Aorta (tissue), 5 donors: ENCODE measurements at places on chromosomes 11 and 22. TPM values are rescaled to one million over a fixed set of nuclear protein-coding genes. Genes with fewer than 3 reads are reported as not detected.

Gene GAB4
- total RNA-seq: not detected

Gene FGF3
- not detected for total RNA-seq

Gene CTTN
- total RNA-seq: 355 TPM

Gene MAML2
- 27.5 TPM for total RNA-seq

Gene LRRC4C
- 0.91 TPM for total RNA-seq

Gene C11orf87
- total RNA-seq: not detected

Gene CLMP
- 70.9 TPM for total RNA-seq

Gene SNX32
- total RNA-seq: 0.39 TPM

Gene RAC2
- 16.8 TPM for total RNA-seq

- no peak for DNase-seq
Measured at GRCh38 chr11:20477418-20478090, 90.0 kb downstream of the PRMT3 start.

- DNase-seq: no peak
Measured at GRCh38 chr11:15347969-15348734, 233.4 kb downstream of the INSC start.

DNA sequence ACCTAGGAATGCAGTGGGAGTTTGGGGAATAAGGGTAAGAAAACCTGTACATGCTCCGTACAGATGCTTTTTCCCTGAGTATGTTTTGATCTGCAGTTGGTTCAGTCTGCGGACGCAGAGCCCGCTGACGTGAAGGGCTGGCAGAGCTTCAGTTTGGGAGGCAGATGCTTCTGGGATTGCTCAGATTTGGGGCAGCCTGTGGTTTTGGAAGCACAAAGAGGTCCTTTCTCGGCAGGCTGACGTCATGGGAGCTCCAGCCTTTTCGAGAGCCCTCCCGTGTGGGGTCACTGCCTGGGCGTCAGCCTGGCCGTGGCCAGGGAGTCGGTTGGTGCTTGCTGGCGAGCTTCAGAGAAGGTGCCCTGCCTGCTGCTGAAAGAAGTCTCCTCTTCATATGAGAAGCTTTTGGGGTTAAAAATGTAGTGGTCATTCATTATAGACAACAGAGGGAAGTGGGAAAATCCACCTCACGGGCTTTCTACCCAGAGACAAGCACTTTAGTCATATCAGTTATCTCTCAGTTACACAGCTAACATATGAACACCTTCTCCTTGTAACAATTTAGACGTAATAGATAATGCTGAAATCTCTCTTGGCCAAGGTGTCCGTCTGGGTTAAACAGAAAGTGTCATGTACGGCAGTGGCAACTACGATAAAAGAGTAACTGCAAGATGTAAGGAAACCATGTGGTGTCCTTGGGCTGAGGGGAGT, 26.8 kb downstream of the TPCN2 start:
- peak; percentile 92 for DNase-seq

DNA sequence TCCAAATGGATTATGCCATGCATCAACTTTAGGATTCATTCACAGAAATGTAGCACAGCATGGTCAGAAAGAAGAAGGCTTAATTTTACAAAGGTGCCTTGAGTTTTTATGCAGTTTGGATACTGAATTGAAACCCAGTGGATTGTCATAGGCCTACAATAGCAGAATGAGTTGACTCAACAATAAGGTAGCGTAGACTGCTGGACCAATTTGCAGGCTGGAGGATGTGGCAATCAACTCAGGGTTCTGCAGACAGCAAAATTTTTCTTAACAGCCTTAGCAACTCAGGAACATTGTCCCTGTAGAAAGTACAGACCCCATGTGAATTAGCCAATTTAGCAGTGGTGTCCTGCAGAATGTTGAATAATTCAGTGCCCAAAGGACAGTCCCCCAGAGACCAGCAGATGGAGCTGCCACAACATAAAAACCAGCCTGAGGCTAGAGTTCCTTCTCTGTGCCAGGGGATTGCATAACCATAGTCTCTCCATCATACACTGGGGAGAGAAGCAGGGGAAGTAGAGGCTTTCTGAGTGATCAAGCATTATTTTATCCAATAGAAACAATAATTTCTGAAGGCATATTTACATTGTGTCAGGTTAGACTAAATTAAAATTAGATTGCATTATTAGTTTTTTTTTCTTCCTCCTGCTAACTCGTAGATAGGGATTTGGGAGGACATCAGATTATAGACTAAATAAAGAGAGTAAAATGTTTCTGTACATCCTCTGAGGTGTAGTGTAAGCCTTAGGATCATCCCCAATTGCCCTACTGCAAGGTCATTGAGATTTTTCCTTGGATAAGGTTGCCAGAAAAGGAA, 20.3 kb upstream of the MRPL17 start:
- no peak for DNase-seq

DNA sequence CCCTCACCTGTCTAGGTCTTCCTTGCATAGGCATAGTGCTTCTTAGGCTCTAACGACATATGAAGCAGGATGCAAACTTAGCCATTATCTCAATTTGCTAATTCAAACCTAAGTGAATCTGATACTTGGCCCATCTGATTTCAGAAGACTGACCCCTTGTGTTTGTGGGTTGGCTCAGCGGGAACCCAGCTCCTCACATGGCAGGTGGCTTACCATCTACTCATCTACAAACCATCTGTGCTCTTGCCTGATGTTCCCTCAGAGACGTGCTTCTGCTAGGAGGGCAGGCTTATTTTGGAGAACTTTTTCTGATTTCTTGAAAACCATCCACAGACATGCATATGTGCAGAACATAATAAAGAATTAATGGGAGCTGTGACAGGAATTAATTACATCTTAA, 15.2 kb downstream of the ELMOD1 start:
- DNase-seq: no peak

DNA sequence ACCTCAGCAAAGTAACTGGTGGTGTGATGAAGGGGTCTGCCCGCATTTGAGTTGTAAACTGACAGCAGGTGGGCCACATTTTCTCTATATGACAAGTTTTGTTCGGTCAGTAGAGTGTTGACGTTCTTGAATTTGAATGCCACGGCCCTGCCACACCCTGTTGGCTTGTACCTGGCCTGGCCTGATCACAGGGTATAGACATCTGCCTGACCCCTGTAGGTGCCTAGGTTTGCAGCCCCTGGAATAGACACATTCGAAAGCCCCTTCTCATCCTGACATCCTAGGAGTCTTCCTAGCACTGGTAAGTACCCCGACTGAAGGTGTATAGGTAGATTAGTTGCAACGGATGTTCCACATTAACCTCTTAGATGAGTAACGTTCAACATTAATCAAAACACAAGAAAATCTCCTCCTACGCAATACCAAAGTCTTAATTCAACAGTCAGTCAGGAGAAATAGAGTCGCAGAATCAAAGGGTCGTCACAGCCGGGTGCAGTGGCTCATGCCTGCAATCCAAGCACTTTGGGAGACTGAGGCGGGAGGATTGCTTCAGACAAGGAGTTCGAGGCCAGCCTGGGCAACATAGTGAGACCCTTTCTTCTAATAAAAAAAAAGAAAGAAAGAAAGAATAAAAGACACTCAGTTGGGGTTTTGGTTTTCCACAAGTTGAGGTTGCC, 43.6 kb upstream of the CD5 start:
- DNase-seq: no peak

DNA sequence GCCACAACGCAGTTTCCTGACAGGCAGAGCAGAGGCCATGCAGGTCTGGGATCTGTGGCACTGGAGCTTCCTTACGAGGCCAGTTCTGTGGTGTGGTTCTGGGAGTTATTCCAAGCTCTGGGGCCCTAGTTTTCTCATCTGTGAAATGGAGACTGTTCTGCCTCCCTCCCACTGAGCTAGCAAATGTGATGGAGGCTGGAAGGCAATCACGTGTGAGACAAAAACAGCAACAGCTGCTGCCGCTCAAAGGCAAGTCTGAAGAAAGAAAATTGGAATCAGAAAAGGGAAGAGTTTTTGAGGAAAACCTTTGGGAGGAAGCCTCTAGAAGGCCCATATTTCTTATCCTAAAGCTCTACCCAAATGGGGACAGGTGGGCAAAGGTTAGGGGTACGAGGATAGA, 8.3 kb upstream of the RIC3 start:
- DNase-seq: no peak

- DNase-seq: no peak
Measured at GRCh38 chr22:21022955-21023614, 8.1 kb downstream of the P2RX6 start.

GRCh38 chr11:2294926-2295290, 6.8 kb downstream of the C11orf21 start:
- peak; percentile 53 for DNase-seq

DNA sequence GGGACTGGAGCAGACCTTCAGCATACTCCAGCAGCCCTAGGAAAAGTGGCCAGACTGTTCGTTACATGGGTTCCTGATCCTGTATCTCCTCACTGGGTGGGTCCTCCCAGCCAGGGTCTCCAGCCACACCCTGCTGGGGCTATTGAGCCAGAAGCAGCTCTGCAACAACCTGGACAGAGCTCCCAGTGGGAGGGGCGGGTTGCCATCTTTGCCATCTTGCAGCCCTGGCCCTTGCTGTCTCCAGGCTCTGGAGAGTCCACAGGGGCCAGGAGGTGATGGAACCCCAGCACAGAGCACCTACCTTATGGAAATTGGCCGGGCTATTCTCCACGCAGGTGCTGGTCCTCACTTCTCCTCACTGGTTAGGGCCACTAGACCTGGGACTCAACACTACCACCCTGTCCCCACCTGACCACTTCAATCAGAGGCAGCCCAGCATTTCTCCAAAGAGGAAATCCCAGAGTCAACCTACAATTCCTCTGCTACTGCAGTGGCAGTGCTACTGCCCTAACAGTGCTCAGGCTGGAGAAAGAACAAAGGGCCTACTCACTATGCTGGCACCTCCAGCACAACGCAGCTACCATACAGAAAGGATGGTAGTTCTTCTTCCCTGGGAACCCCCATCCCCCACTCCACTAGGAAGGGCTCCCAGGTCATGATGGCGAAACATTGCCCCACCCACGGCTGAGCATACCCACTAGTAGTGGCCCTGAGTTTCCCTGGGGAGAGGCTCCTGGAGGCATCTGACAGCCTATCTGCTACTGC, 290.2 kb upstream of the NCAM1 start:
- no peak for DNase-seq

- DNase-seq: no peak
Measured at GRCh38 chr22:26325641-26326040, 103.4 kb upstream of the ASPHD2 start.

DNA sequence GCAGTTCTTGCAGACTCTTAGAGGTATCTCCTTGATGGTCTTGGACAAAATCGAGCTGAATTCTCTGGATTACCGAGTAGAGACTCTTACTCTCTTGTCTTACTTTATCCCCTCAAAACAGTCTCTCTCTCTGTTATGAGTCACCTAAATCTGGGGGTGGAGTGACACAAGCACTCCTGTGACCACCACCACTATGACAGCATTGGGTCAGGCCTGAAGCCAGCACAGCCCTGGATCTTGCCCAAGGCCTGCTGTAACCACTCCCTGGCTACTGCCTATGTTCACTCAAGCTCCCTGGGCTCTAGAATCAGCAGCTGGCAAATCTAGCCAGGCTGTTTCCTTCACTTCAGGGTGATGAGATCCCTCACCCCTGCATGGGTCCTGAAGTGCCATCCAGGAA, 662.5 kb downstream of the LUZP2 start:
- no peak for DNase-seq

DNA sequence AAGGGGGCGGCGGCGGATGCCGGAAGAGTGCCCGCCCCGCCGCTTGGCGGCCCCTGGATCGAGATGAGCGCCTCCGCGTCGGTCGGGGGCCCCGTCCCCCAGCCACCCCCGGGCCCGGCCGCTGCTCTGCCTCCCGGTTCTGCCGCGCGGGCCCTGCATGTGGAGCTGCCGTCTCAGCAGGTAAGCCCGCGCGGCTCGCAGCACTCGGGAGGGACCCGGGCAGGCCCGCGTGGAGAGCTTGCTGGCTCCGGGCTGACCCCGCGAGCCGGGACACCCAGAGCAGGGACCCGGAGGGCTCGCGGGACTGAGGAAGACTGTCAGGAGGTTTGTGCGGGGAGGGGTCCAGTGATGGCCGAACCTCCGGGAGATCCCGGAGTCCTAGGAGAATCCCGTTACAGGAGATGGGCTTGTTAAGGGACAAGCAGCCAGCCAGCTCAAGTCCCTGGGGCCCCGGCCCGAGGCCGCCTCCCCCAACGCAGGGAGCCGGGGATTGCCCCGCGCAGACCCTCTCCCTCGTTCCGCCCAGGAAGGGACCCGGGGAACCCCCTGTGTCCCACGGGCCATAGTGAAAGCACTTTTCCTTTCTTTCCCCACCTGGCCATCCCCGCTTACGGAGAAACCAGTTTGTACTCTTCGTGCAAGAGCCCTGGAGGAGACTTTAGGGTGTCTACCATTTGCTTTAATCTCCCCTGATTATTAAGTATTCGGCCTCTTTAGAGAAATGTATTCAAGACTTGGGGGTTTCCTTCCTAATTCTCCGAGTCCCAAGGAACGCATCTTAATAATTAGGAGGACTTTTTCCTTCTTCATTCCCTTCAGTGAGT, 547 bp downstream of the UVRAG start:
- no peak for DNase-seq

DNA sequence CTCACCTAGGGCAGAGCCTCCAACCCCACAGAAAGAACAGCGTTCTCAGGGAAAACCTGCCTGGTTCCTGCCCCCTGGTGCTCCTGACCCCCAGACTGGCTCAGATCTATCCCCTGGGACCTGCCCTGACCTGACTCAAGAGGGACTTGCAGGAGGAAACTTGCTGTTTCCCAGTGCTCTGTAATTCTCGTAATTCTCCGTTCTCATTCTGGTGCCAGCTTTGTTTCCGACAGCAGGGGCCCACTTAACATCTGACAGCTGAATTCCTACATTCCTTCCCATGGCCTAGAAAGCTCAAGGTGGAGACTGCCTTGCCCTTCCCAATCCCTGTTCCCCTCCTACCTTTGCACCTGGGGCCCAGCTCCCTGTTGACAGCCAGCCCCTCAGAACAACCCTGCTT, 12.5 kb upstream of the CSF2RB start:
- no peak for DNase-seq

- no peak for DNase-seq
Measured at GRCh38 chr11:22851477-22851876, 8.8 kb downstream of the CCDC179 start.

GRCh38 chr11:7593481-7593880, 79.7 kb downstream of the PPFIBP2 start:
- no peak for DNase-seq

- DNase-seq: no peak
Measured at GRCh38 chr11:18144243-18144642, 11.9 kb downstream of the MRGPRX3 start.

DNA sequence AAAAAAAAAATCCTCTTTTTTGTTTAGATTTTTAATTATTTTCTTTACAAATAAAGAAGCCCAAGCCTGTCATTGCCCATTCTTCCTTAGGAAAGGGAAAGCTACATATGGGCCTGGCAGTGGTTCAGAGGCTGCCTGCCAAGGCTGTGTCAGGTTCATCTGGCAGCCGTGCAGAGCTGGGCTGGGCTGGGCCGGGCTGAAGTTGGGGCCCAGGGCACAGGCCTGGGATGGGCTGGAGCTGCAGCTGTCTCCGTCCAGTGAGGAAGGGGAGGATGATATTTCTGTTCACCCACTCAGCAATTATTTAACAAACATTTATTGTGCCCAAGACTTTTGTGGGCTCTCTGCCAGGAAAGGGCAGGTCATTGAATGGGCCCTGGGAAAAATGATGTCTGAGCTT, 4.6 kb downstream of the PRR5L start:
- DNase-seq: no peak
